Uterus (tissue), 4 donors: ENCODE measurements at places on chromosomes 7 and 10. TPM values are rescaled to one million over a fixed set of nuclear protein-coding genes. Genes with fewer than 3 reads are reported as not detected.

DNA sequence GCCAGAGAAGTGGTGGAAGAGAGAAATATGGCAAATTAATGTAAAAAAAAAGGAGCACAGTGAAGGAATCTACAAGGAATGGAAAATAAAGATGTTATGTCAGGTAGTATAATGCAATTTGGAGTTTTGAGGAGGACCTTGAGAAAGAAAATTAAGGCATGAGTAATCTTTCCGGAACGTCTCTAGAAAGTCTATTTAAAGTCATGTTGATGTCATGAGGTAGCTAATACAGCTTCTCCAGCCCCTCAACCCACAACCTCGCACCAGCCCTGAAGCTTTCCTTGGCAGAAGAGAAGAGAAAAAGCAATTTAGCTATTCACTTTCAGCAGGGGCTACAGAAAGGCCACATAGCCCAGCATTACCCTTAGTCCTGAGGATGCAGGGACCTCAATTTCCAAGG lies 22.5 kb downstream of the TRDMT1 start:
- no peak overlapping the region for H3K27ac ChIP-seq
- no peaks in the 10 kb centered on the region for H3K36me3 ChIP-seq
- H3K4me1 ChIP-seq: no peaks in the 10 kb centered on the region
- no peaks in the 10 kb centered on the region for H3K27me3 ChIP-seq
- no peak overlapping the region for H3K4me3 ChIP-seq
- DNase-seq: no peak

DNA sequence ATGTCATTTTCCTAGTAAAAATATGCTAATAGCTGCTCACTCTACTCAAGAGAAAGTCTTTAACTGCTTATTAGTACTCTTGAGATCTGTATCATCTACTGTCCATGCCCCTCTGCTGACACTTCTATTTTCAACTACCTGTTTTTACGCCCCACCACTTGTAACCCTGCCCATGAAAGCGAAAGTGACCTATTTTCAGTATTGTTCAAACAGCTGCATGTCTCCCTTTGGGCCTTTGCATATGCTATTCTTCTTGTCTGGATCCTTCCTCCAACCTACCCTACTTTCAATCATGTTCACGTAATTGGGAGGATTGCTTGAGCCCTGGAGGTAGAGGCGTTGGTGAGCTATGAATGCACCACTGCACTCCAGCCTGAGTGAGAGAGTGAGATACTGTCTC lies 1481.3 kb downstream of the GATA3 start:
- no peaks in the 10 kb centered on the region for H3K36me3 ChIP-seq
- no peaks in the 10 kb centered on the region for H3K4me1 ChIP-seq
- H3K27ac ChIP-seq: no peak overlapping the region
- no peak for DNase-seq

DNA sequence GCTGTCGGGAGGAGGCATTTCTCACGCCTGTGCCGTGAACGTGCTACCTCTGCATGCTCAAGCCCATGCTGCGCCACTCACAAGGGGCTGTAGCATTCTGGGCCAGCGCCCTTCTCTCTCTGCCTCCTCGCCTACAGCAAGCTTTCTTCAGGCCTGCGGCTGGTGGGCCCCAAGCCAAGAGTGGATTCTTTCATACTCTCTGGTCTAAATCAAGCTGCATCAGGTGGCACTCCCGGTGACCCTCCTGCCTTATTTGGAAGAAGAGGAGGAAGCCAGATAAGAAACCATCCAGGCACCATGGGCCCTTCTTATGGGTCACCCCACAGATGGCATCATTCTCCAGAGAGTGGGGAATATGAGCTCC lies 86.7 kb upstream of the DUSP5 start:
- H3K27me3 ChIP-seq: no peaks in the 10 kb centered on the region
- H3K4me3 ChIP-seq: no peak overlapping the region
- H3K36me3 ChIP-seq: no peaks in the 10 kb centered on the region
- peak overlapping the region; percentile 14 for H3K27ac ChIP-seq

DNA sequence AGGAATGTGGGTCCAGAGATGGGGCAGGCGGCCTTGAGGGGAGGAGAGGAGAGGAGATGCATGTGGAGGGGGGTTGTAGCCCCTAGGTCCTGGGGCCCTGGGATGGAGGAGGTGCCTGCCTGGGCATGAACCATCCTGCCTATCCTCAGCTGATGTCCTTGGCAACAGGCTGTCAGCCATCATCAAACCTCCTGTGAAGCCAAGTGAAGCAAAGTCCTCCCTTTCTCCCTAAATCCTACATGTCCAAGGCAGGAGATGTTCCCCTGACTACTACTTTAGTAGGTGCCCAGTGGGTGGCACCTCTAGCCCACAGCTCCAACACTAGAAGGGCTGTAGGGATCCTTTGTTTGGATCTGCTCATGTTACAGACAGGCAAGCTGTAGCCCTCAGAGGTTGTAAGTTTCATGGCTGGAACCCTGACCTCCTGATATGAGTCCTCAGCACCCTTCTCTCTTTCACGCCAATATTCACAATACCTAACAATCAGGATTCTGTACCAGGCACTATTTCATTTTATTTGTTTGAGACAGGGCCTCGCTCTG lies 66.6 kb upstream of the SYPL1 start:
- no peak overlapping the region for H3K4me3 ChIP-seq
- H3K27ac ChIP-seq: no peak overlapping the region
- H3K36me3 ChIP-seq: no peaks in the 10 kb centered on the region

GIMAP8 gene
- 16.7 TPM for total RNA-seq

DNA sequence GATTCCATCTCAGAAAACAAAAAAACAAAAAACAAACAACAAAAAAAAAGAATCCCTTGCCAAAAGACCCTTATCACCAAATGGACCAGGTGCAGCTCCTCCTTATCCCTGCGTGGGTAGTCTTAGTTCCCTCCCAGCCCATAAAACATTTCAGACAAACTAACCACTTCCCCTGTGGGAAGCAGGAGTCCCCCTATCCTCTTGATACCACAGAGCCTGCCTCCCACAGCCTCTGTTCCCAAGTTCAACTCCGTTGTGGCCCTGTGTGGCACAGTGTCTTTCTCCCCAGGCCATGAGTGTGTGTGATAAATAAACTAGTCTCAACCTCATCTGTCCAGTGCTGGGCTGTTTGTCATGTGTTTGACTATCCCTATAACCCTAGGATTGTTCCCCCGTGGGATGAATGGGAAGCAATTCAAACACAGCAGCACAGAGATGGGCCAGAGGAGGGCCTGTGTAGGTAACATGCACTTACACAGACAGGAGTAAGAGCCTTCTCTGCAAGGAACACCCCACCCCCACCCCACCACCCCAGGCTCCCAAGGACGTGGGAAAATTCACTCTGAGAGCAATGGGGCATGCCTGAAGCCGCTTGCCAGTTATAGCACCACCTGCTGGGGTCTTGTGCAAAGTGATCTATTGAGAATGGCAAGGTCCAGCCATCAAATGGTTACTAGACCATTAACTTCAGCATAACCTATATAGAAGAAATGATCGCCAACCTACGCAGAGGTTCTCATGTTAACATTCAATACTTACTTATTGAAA lies 147.1 kb upstream of the GHITM start:
- no peaks in the 10 kb centered on the region for H3K4me1 ChIP-seq
- H3K36me3 ChIP-seq: no peaks in the 10 kb centered on the region
- no peak for DNase-seq
- no peaks in the 10 kb centered on the region for H3K27me3 ChIP-seq

DNA sequence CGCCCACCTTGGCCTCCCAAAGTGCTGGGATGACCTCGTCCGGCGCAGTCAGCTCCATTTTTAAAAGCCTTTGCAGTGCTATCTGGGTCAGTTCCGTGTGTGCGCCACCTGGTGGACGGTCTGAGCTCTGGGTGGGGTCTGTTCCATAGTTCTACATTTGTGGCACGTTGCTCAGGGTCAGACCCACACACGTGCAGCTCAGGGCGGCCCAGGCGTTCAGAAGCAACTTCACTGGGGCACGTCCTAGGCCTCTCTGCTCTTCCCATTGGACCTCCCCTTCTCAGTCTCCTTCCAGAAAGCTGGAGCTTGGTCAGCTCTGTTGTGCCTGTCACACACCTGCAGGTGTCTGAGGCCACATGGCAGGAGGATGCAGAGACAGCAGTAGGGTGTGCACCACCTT lies 137.9 kb downstream of the DNAJB6 start:
- H3K4me1 ChIP-seq: no peaks in the 10 kb centered on the region
- no peaks in the 10 kb centered on the region for H3K36me3 ChIP-seq
- no peaks in the 10 kb centered on the region for H3K27me3 ChIP-seq
- H3K4me3 ChIP-seq: no peak overlapping the region
- peak; percentile 7 for DNase-seq

DNA sequence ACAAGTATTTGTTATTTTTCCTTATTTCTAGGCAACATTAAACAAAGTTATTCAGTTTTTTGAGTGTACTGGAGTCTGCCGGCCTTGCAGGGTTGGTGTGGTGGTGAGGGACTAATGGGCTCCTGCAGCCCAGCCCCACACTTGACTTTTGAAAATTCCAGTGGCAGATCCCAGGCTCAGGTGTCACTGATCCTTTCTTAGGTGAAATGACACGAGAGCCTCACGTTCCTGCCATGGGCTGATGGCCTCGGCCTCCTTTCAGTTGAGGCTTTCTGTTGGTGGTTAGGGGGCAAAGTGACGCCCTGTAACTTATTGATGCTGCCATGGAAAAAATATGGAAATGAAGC lies 117.9 kb downstream of the NKX6-2 start:
- no peak overlapping the region for H3K4me3 ChIP-seq
- no peak overlapping the region for H3K27ac ChIP-seq
- H3K36me3 ChIP-seq: no peaks in the 10 kb centered on the region
- DNase-seq: no peak

ELOVL3 gene
- 0.51 TPM for total RNA-seq

OPALIN gene
- total RNA-seq: not detected

CDHR1 gene
- total RNA-seq: under 0.01 TPM

DNA sequence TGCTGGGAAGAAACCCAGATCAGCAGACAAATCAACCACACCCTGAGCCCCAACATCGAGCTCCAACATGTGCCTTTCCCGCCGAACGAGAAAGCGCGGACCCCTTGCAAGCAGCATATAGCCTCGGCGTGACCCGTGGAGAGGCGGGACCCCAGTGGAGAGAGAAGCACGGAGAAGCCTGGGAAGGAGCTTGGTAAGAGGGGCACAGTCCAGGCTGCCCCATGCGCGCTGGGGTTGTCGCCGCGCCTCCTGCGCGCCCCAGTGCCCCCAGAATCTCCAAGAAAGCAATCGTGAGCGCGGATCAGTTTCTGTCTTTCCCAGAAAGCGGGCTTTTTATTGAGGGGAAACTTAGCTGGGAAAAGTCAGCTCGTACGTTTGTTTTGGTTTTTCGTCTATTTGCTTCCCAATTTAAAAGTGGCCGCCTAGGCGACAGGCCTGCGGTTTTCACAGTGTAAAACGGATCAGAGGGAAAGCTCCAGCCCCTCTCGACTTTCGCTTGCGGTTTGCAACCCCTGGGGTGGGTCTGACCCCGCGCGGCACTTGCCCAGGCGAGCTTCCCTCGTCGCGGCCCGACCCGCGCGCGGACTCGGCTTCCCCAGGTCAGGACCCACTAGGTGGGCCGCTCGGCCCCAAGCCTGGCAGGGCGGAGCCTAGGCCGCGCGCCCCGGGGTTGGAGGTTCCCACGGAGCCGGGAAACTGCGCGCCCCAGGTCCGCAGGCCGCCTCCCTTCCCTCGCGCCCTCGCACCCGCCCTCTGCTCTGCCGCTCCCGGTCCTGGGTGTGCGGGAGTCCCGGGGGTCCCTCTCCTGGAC lies 31.1 kb downstream of the SKIDA1 start:
- peaks cover 8% of the 10 kb centered on the region for H3K4me1 ChIP-seq
- no peaks in the 10 kb centered on the region for H3K27me3 ChIP-seq
- H3K36me3 ChIP-seq: no peaks in the 10 kb centered on the region
- peak overlapping the region; percentile 46 for H3K4me3 ChIP-seq
- peak overlapping the region; percentile 72 for H3K27ac ChIP-seq
- no peak for DNase-seq

GRCh38 chr10:128078136-128078969 lies 47.9 kb downstream of the MKI67 start:
- H3K4me1 ChIP-seq: no peaks in the 10 kb centered on the region
- H3K36me3 ChIP-seq: no peaks in the 10 kb centered on the region
- no peaks in the 10 kb centered on the region for H3K27me3 ChIP-seq
- no peak overlapping the region for H3K4me3 ChIP-seq

DNA sequence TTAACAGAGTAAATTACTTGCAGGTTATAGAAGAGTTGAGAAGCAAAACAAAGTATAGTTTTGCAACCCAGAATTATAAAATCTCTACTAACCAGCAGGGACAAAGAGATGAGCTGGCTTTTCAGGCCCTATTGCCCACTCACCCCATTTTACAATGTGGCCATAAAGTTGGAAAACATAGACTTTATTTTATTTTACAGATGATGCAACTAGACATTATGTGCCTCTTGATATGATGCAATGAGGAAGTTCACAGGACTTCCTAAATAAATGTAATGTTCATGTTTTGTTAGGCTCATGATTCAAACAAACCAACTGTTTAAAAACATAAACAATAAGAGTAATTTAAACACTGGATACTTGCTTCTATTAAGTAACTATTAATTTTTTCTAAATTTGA lies 141.1 kb upstream of the WNT16 start:
- H3K36me3 ChIP-seq: no peaks in the 10 kb centered on the region
- DNase-seq: no peak
- H3K4me3 ChIP-seq: no peak overlapping the region
- no peaks in the 10 kb centered on the region for H3K4me1 ChIP-seq
- no peak overlapping the region for H3K27ac ChIP-seq
- no peaks in the 10 kb centered on the region for H3K27me3 ChIP-seq

- no peaks in the 10 kb centered on the region for H3K36me3 ChIP-seq
- H3K4me3 ChIP-seq: no peak overlapping the region
- H3K27ac ChIP-seq: no peak overlapping the region
- DNase-seq: no peak
Measured at GRCh38 chr10:26739071-26739631, 41.6 kb downstream of the PDSS1 start.

MNX1 gene
- total RNA-seq: 0.28 TPM

DNA sequence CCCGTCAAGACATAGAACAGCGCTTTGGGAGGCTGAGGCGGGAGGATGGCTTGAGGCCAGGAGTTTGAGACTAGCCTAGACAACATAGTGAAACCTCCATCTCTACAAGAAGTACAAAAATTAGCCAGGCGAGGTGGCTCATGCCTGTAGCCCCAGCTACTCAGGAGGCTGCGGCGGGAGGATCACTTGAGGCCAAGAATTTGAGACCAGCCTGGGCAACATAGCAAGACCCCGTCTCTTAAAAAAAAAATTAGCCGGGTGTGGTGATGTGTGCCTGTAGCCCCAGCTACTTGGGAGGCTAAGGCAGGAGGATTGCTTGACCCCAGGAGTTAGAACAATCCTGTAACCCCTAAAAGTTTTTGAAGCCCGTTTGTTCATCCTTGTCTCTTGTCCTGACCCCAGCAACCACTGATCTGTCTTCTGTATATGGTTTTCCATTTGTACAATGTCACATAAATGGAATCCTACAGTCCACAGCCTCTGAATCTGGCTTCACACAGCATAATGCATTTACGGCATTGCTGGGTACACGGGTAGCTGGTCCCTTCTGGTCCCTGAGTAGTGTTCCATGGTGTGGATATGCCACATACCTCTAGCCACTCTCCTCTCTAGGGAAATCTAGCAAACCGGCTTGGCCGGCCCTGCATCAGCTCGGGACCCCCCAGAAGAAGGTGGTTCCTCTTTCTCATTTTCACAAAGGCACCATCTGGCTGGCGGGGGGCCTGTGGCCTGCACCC lies 8.4 kb downstream of the GTF2IRD1 start:
- no peak overlapping the region for H3K4me3 ChIP-seq
- DNase-seq: no peak
- H3K36me3 ChIP-seq: no peaks in the 10 kb centered on the region
